Jurkat, Clone E6-1 (cell line): ENCODE measurements at places on chromosomes 4 and X.

DNA sequence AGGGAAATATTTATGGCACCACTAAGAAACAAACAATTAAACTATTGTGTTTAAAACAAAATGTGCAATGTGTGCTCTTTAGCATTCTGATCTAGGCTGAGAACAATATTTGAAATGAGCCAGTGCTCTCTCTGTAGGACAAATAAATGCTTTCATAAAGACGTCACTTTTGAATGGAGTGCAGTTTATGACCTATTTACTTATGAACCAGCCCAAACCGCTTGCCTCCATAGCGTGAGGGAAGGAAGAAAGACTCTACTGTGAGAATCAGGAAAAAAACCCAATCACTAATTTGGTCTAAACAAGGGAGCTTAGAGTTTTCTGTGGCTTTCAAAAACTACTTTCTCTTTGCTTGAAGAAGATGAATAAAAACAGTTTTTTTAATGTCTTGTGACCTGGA, 39.4 kb downstream of the SAT1 start:
- no peak for DNase-seq

- DNase-seq = no peak
These were observed 94.6 kb downstream of the COX18 start for GRCh38 chr4:72974694-72975487.

DNA sequence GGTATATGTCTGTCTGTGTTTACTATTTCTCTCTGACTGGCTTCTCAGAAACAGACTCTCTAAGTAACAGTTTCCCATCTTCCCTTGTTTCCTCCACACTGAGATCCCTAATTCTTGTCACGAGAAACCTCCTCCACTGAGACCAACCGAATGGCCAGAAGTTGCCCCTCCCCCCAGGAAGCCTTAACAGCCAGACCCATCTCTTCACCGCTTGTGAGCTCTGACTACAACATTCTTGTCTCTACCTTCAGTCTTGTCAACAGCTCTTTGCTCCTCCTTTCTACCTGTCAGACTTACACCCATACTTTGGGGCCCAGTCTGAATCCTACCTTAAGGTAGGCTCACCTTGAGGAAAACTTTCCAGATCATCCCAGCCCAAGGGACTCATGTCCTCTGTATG, 90.8 kb downstream of the NHSL2 start:
- no peak for DNase-seq

GRCh38 chrX:78593701-78594100, 65.4 kb downstream of the RTL3 start:
- no peak for DNase-seq

DNA sequence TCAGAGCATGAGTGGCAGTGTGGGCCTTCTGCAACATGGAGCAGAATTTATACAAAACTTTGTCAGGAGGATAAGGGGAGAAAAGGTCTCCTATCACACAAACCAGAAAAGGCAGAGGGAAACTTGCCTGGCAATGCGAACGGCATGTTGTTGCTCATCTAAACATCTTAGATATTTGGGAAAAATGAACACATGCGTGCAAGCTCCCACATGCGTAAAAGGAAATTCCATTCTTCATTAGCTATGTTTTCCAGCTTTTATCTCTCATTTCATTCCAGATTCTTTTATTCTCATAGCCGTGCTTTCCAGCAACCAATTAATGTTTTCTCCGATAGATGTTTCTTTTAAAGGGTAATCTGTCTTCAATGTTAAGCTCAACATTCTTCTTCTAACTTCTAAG, 31.3 kb upstream of the GBA3 start:
- DNase-seq = no peak

GRCh38 chr4:91285487-91285886, 1018.3 kb upstream of the GRID2 start:
- DNase-seq = no peak

DNA sequence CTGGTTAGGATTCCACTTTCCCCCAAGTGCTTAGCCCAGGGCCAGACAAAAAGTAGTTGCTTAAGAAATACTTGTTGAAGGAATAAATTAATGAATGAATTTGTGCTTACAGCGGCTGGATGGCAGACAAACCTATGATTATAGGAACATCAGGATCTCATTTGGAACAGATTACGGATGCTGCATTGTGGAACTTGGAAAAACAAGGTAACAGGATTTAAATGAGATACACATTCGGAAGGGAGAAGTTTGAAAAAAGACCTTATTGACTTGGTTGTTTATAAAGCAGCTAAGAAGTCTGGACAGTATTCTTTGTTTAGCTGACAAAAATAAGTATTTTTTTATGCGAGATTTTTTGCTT, 572 bp downstream of the EXOSC9 start:
- no peak for DNase-seq
